HL-60 (cell line): ENCODE measurements at places on chromosomes 16 and 17.

GRCh38 chr17:78840530-78840779 lies 159 bp downstream of the USP36 start:
- no peak for DNase-seq

DNA sequence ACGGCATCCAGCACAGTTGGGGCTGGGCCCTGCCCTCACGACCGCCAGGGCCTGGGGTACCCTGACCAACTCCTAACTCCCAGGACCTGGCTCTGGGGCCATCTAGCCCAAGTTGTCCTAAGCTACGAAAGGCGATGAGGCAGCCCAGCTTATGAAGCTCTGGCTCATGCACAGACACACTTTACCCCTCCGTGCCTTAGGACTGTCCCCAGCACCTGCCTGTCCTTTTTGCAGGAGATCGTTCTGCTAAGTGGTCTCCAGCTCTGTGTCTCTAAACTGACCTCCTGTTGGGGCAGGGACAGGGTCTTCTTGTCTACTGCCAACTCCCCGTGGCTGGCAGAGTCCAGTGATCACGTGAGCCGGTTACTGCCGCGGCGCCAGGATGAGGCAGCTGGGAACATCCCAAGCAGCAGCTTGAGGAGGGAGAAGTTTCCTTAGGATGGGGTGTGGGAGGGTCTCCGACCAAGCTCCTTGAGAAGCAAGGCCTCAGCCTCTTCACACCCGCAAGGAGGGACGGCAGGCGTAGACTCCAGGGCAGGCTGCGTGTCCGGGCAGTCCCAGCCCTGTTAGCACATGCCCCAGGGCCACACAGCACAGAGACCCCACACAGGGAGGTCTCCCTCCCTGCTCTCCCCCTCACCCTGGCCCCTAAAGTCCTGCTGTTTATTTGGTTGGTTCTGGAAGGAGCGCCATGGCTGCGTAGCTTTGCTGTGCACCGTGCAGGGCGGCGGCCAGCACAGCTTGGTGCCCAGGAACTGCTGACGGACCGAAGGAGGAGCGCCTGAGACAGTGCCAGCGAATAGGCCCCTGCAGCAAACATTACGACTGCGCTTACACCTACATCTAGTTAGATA lies 16.4 kb upstream of the METRNL start:
- no peak for DNase-seq

DNA sequence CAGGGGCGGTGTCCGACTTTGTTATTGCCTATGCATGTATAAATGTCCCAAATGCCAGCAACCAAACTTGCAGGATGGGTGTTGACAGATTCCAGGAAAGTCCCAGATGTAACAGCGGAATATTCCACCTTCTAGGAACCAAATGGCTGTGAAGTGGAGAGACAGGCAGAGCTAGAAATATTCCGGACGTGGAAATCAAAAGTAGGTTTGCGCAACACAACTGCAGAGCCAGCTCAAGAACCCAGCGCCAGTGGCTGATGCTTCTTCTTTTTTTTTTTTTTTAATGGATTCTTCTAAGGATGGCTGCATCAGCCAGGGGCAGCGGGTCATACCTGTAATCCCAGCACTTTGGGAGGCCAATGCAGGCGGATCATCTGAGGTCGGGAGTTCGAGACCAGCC lies 601.7 kb downstream of the MAF start:
- DNase-seq, result no peak

DNA sequence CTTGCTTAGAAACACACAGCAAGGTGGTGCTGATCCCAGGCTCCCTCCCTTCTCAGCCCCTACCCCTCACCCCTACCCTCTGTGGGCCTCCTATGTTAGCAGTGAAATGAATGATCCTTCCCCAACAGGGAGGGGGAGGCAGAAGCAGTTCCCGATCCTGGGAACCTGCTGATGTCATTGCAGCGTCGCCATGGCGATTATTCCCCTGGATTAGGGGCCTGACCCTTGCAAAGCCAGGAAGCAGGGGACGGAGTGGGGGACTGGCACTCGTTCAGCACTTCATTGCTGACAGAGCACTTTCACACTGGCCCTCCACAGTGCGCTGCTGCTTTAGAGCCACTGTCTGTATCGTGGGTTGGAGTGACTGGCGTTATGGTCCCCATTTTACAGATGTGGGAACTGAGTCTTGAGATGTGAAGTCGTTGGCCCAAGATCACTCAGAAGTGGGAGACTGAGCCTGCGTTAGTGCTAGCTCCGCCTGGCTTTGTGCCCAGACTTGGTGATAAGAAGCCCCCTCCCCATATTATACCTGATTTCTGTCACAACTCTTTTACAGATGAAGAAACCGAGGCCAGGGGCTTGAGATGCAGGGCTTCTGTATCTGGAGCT lies 26.6 kb downstream of the LASP1 start:
- no peak for DNase-seq

DNA sequence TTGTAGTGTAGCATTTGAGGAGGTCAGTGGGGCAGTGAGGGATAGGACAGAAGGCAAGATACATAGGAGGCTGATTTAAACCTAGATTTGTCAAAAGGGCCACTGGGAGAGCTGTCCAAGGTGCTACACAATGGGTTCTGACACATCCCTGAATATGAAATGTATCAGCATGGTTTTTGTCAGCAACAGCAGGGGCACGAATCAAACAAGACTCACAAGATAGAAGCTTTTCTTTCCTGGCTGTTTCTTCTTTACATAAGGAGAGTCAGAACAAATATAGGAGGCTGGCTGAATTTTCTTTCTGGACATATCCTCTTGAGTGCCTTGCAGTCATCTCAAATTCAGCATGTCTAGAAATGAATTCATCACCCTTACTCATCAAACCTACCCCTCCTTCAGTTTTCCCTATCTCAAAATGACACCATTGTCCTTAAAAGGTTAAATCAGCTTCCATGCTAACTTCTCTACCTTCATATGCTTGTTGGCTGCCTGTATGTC lies 130.5 kb downstream of the NPIPB5 start:
- DNase-seq, result no peak

DNA sequence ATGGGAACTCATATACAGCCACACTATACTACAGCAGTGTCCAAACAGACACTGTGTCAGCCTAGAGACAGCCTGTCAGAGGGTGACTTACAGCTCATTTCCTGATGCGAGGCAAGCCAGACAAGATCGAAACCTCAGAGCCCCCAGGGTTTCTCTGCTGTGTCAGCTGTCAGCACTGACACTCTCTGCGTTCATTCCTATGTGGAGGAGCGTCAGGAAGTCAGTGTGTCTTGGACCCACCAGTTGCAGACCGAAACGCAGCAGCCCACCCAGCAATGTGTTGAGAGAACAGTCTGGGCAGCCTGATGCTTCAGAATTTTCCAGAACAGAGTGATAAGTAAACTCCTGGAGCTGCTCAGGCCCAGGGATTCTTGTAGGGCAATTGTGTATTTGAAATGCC lies 20.6 kb upstream of the MAPT start:
- no peak for DNase-seq

DNA sequence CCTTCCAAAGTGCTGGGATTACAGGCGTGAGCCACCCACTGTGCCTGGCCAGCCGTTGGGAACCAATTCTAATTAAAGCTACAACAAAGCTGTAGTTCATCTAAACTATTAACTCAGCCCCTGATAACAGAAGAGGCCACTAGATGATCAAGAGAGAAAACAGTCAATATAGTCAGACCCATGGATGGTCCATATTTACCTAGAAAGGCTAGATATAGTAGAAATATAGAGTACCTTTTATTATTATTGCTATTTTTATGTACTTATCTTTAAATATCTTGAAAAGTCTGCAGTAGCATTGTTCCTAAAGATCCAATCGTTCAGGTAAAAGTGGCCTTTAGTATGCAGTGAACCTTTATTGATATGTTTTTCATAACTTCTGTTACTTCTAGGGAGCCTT lies 43.2 kb downstream of the RNF213 start:
- no peak for DNase-seq
